ENCODE measurements at places on chromosomes 6 and 20.

DNA sequence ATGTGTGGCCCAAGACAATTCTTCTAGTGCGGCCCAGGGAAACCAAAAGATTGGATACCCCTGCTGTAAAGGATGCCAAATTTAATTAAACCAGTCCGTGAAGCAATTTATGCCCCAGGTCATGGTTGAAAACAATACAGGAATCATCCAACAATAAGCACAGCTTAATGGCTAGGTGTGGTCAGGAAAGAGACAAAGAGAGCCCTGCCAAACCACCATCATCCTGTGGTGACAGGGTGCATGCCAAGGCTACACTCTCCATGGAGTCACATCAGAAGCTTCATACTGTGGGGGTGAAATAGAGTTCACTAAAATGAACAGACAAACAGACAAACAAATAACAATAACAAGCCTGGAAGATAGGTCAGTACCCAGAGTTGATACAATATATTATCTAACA is 62.7 kb downstream of the DZANK1 start:
- DNase-seq, result no peak

DNA sequence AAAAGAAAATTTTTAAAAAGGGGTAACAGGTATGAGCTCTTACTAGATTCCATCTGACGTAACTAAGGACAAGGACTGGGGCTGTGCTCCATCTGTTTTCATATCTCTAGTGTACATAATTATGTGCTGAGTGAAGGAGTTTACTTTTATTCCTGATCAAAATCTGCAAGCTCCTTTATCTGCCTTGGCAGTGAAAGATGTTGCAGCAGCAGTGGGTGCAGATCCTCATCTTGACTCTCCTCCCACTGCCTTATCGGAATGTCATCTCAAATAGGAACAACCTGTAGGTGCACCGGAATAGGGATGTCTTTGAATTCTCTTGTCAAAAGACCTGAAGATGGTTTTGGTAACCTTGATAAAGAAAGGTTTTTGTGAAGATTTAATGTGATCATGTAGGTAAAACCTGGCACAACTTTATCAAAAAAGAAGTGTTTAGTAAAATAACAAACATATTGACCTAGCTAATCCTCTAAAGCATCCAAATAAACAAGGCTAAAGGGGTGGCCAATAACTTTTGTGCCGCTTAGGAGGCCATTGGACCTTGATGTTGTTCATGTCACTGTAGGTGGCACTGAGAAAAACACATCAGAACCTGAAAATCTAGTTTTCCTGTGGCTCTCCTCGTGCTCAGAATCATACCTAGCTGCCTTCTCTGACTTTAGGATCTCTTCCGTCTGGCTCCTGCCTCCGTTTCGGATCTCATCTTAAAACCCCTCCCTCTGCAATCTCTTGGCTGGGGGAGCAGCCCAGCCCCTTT is 19.0 kb upstream of the SLC16A10 start:
- no peak for DNase-seq

DNA sequence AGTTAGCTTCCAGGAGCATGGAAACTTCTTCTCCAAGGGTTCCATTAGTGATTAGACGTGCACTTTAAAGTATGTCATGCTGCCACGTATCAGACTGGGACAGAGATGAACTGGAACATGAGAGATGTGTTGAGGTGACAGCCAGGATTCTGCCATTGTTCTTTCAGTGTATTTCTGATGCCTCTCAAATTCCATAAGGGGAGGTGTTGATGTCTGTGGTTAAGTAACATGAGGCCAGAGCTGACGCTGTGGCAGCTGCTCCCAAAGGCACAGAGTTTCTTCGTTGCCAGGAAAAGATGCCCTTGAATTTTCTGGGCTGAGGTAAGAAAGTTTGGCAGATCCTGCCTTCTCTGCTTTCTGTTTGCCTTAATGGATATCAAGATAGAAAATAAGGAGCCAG is 63.5 kb downstream of the TRMT6 start:
- DNase-seq, result no peak

DNA sequence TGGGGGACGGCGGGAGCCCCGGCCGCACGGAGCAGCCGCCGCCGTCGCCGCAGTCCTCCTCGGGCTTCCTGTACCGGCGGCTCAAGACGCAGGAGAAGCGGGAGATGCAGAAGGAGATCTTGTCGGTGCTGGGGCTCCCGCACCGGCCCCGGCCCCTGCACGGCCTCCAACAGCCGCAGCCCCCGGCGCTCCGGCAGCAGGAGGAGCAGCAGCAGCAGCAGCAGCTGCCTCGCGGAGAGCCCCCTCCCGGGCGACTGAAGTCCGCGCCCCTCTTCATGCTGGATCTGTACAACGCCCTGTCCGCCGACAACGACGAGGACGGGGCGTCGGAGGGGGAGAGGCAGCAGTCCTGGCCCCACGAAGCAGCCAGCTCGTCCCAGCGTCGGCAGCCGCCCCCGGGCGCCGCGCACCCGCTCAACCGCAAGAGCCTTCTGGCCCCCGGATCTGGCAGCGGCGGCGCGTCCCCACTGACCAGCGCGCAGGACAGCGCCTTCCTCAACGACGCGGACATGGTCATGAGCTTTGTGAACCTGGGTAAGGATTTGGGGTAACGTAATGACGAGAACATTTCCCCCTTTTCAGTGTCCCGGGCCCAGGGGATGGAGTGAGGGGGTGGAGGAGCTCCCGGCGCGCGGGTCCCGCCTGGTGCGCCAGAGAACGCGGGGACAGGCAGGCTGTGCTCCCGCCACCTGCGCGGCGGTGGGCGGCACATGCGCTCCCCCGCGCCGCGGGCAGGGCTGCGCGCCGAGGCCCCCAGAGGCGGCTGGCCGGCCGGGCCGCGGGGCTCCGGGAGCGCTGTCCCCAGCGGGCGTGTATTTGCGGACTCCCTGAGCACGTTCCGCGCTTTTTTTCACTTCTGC is 1.4 kb downstream of the BMP6 start:
- DNase-seq, result no peak

DNA sequence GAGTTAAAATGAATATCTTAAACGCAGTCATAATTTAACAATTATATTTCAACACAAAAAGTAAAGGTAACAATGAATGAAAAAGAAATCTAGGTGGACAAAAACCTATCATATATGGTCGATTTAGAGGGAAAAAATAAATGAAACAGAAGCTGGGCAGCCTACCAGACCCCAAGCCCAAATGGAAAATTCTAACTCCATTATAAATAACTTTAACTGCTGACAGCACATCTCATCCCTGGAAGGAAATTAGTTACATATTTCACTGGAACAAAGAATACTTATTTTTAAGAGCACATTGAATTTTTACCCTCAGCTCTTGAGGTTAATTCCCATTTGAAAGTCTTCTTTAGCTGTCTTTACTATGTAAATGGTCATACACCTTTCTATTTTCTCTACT is 39.1 kb downstream of the COL12A1 start:
- no peak for DNase-seq

GRCh38 chr6:37209461-37210205 is 39.7 kb downstream of the PIM1 start:
- DNase-seq, result no peak

DNA sequence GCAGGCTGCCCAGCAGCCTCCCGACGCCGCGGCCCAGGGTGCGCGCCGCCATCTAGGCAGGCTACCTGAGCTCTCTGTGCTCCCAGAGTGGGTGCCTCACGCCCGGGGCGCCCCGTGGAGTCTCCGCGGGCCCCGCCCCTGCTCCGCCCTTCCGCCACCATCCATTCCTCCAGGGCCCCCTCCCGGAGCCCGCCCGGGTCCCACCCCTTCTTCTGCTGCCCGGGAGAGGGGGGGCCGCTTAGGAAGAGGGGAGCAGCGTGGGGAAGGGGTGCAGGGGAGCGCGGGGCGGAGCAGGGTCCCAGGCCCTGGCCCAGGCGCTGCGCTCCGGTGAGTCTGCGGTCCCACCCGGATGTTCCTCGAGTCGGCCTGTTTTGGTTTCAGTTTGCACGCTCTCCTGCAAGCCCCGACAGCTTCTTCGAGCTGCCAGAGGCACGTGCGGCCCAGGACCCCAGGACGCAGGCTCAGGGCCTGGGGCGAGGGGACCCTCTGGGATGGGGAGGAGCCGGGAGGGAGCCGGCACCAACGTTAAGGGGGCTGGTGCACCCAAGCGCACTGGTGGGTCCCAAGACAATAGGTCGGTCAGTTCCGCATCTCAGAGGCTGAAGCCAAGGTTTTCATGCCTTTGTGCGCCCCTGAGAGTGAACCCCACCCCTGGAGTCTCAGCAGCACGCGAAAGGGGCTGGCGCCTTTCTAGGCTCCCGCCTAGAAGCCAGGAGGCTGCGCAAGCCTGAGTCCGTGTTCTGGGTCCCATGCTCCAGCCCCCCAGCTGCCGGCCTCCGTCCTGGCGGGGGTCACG is at the start of gene ACSS1:
TSS of gene ACSS1 (minus strand) at position 89 of the 796 bp plus-strand sequence. CDS start at position 52, 37 bp downstream.
- DNase-seq, result no peak

GRCh38 chr6:135158397-135158796 is 22.7 kb upstream of the MYB start:
- no peak for DNase-seq

GRCh38 chr20:45098103-45098773 is 2.7 kb downstream of the KCNS1 start:
- no peak for DNase-seq

GRCh38 chr20:1434571-1435336 is 31.9 kb downstream of the NSFL1C start:
- no peak for DNase-seq

DNA sequence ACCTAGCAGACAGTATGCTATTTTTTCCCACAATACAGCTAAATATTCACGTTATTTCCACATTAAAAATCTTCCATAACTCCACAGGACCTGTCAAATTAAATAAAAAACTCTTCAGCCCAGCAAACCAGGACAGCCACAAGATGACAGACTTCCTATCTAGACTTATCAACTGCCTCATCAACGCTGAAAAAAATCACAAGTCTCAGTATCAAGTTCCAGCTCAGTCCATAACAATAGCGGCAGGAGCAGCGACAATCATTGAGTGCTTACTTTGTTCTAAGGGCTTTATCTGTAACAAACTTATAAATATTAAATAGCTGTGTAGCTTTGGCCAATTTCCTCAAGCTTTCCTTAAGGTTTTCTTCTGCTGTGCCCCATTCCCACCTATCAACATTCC is 24.7 kb downstream of the RCAN2 start:
- no peak for DNase-seq

DNA sequence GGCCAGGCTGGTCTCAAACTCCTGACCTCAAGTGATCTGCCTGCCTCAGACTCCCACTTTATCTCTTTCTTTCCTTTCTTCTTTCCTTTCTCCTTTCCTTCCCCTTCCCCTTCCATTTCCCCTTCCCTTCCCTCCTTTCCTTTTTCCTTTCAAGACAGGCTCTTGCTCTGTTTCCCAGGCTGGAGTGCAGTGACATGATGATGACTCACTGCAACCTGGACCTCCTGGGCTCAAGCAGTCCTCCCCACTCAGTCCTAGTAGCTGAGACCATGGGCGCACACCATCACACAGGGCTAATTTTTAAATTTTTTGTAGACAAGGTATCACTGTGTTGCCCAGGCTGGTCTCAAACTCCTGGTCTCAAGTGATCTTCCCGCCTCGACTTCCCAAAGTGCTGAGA is 377.6 kb upstream of the ZFP64 start:
- no peak for DNase-seq

DNA sequence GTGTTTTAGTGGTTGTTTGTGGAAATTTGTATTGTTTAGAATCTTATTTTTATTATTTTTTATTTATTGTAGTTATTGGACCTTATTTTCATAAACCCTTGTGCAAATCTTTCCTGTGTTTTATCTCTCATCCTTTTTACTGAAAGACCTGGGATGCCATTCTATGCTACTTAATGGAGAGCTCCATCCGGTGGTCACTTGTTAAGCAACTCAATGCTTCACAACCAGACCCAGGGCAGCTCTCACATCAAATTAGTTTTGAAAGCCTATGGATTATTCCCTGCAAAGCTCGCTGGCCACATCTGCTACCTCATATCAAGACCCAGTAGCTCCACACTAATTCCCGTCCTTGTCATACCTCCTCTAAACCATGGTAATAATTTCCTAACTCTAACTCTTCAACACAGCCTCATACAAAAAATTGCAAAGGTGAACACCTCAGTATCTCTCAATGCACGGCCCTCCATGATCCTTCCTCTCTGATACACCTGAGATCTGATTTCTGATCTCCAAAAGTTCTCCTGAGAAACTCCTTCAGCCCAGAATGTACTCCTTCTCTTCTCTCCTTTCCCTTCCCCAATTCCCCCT is 296.6 kb upstream of the MANEA start:
- no peak for DNase-seq

GRCh38 chr6:82331031-82331773 is 32.4 kb upstream of the TPBG start:
- DNase-seq, result peak; percentile 40

DNA sequence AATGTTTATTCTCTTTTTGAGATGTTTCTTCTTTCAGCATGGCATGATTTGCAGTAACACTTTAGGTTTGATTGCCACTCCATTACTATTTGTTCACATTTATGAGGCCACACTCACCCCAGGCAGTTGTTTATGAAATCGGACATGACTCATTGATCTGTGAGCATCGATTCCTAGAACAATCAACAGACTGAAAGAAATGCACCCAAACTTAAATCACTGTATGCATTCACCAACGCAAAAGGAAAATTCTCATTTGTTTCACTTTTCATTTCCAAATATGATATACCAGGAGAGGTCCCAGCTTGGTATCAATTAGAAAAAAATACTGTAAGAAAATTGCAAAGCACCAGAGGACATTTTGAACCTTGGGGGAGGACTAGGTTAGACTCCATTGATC is 5.4 kb upstream of the GJA10 start:
- no peak for DNase-seq
